ENCODE measurements at places on chromosomes 2 and 18.

GRCh38 chr2:3236300-3237045 is 141.1 kb downstream of the EIPR1 start:
- no peak for DNase-seq

DNA sequence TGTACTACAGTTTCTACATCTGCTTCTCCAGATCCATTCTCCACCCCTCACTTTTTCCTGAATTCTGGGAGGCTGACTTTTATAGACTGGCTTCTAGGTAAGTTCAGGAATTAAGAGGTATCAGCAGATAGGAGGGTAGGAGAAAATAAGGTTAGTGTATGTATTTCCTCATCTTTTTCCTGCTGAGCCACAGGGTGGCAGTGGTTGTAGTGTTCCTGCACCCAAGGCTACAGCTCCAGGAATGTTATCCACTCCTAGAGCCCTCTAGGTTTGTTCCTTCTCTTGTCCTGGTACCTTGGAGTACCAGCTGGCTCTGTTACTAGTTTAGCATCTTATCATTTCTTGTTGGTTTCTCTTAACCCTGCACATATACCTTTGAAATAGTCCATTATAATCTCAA is 40.7 kb upstream of the C2orf66 start:
- peak; percentile 2 for DNase-seq

- no peak for DNase-seq
Observed at GRCh38 chr2:235864733-235865515, 303.3 kb downstream of the GBX2 start.

GRCh38 chr2:84958135-84959059 is 12.6 kb upstream of the KCMF1 start:
- DNase-seq, result peak; percentile 97

GRCh38 chr18:32922951-32923430 is 150.2 kb upstream of the KLHL14 start:
- DNase-seq, result no peak

GRCh38 chr18:50009773-50010335 is 185.1 kb downstream of the MYO5B start:
- DNase-seq, result peak; percentile 22
